ENCODE measurements at places on chromosomes 12 and 14.

DNA sequence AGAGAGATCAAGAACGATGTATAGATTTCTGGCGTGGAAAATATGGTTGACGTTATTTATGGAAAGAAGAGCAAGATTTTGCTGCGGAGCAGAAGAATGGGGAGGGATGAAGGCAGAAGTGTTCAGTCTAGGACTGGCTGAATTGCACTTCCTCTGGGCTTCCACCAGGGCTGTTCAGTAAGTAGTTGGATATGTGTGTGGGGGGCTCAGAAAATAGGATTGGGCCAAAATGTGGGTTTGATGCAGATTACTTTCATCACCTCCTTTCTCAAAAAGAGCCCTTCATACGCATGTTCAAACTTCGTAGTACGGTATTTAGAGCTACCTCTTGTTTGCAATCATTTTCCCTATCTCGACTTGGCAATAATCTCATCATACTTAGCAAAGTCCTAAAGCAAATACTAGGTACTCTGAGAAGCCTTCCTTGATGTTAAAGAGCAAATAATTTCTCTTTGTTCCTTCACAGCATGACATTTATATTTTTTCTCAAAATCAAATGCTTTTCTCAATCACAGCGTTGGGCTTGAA lies 349.4 kb downstream of the NELL2 start:
- no peak for DNase-seq

DNA sequence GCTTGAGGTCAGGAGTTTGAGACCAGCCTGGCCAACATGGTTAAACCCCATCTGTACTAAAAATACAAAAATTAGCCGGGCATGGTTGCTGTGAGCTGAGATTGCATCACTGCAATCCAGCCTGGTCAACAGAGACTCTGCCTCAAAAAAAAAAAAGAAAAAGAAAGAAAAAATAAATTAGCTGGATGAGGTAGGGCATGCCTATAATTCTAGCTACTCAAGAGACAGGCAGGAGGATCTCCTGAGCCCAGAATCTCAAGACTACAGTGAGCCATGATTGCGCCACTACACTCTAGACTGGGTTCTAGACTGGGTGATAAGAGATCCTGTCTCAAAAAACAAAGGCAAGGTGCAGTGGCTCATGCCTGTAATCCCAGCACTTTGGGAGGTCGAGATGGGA lies 16.9 kb downstream of the PPP4R3A start:
- DNase-seq, result no peak

DNA sequence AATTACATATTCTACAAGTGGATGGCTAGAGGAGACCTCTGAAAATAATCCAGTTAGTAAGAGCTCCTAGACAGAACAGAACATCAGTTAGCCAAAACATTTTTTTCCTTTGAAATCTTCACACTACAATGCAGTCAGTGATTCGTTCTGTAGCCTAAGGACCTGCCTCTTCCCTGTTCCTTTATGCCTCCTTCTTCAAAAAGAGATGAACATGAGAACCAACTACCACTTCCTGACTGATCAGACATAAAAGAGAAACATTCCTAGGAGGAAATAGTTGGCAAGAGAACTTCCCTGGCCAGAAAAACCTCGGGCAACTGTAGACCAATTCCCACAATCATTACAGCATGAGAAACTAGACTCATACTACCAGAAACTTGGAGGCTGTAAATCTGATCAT lies 29.4 kb downstream of the ITPR2 start:
- no peak for DNase-seq

DNA sequence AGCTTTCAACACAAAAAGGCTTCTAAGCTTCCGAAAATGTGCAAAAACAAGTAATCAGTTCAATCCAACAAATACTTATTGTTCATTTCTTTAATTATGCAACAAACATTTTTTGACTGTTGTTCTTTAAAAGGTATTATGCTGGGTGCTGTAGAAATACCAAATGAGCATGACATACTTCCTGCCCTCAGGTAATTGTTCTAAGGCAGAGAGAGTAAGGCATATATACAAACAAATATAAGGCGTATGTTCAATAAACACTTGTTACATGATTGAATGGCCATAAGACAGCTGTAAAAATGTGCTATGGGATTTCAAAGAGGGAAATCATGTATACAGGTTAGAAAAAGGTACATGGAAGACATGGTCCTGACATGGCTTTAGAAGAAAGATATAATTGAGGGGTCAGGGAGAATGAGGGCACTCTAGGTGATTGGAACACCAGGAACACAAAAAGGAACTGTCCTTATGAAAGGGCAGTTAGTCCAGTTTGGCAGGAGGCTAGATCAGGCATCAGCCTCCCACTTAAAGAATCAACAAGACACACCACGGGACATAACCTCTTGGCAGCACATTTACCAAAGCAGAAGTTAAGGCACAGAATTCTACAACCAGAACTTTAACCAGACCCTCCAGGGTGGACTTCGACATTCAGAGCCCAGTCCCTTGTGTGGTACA lies 135.8 kb upstream of the SCAF11 start:
- no peak for DNase-seq

Data from substantia nigra (tissue), 51 donors.